H9 (cell line): ENCODE measurements at places on chromosomes 5 and 9.

DNA sequence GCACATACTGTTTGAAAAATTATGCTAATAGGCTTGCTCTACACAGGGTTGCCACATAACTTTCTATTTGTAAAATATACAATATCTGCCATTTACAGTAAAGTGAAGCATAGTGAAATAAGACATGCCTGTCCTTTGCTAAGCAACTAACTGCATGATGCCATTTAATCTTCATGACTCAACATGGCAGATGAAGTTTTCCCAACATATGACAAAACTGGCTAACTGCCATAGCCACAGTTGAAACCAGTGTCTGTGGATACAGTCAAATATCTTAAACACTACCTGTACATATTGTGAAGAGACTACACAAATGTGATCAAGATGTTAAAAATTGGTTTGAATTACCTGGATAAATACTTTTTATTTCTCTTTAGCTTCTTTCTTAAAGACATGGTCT is 3.1 kb upstream of the DMAC1 start:
- H3K36me3 ChIP-seq = peaks cover 2% of the 10 kb centered on the region; the same call in 2 of the 3 replicates
- no peaks in the 10 kb centered on the region for H3K27me3 ChIP-seq
- no peaks in the 10 kb centered on the region; the same call in 1 of the 2 replicates for H3K4me1 ChIP-seq
- no peak overlapping the region for H3K27ac ChIP-seq
- DNase-seq = no peak

DNA sequence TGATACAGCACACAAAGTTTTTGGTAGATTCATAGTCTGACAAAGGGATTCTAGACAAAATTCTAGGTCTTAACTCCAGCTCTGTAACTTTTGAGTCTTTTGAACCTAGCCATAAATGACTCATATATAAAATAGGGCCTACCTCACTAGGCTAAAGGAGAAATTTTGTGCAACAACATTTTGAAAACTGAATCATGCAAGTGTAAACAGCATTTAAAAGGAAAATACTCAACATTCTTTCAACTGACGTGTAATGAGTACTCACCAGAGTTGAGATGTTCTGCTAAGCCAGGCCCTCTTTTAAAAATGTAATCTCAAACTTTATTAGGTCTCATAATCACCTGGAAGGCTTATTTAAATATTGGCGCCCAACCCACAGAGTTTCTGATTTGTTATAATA is 113.2 kb downstream of the STK32A start:
- no peaks in the 10 kb centered on the region for H3K36me3 ChIP-seq
- no peak overlapping the region for H3K4me3 ChIP-seq

DNA sequence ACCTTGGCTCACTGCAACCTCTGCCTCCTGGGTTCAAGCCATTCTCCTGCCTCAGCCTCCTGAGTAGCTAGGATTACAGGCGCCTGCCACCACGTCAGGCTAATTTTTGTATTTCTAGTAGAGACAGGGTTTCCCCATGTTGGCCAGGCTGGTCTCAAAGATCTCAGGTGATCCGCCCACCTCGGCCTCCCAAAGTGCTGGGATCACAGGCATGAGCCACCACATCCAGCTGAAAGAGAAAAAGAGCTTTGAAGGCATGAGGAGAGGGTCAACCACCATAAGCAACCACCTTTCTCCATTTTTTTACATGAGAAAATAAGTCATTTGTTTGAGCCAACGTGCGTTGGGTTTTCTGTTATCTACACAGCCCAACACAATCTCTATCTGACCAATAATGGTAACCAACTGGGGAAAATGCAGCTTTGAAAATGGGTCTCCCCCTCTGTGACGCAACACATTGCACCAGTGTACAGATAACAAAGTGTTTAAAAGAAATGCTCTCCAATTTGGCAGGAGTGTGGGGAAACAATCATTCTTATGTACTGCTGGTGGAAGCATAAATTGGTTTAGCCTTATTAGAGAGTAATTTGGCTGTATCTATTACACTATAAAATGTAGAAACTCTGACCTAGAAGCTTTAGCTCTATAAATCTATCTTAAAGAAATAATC is 45.8 kb upstream of the ZBTB43 start:
- H3K4me3 ChIP-seq = no peak overlapping the region
- no peaks in the 10 kb centered on the region for H3K4me1 ChIP-seq
- no peak for DNase-seq
- no peaks in the 10 kb centered on the region for H3K27me3 ChIP-seq
- H3K27ac ChIP-seq = no peak overlapping the region
- no peaks in the 10 kb centered on the region for H3K36me3 ChIP-seq

- H3K4me1 ChIP-seq = peaks cover 5% of the 10 kb centered on the region
- H3K27me3 ChIP-seq = no peaks in the 10 kb centered on the region
- H3K4me3 ChIP-seq = no peak overlapping the region
- DNase-seq = no peak
- H3K36me3 ChIP-seq = no peaks in the 10 kb centered on the region
Measured at GRCh38 chr5:37717613-37718431, 122.0 kb downstream of the GDNF start.

GRCh38 chr9:7186175-7186574 is 428.4 kb downstream of the KDM4C start:
- peaks cover 1% of the 10 kb centered on the region; the same call in 1 of the 2 replicates for H3K27me3 ChIP-seq
- H3K4me1 ChIP-seq = peaks cover 7% of the 10 kb centered on the region
- DNase-seq = peak; percentile 60
- H3K36me3 ChIP-seq = peaks cover 23% of the 10 kb centered on the region

- no peak for DNase-seq
- no peak overlapping the region for H3K27ac ChIP-seq
- H3K4me1 ChIP-seq = no peaks in the 10 kb centered on the region
- no peaks in the 10 kb centered on the region for H3K27me3 ChIP-seq
Measured at GRCh38 chr5:657570-657969, 35.6 kb downstream of the TPPP start.

- no peak overlapping the region for H3K27ac ChIP-seq
- no peaks in the 10 kb centered on the region for H3K36me3 ChIP-seq
- H3K4me3 ChIP-seq = no peak overlapping the region
- H3K27me3 ChIP-seq = no peaks in the 10 kb centered on the region
Measured at GRCh38 chr9:6904371-6904770, 146.6 kb downstream of the KDM4C start.

DNA sequence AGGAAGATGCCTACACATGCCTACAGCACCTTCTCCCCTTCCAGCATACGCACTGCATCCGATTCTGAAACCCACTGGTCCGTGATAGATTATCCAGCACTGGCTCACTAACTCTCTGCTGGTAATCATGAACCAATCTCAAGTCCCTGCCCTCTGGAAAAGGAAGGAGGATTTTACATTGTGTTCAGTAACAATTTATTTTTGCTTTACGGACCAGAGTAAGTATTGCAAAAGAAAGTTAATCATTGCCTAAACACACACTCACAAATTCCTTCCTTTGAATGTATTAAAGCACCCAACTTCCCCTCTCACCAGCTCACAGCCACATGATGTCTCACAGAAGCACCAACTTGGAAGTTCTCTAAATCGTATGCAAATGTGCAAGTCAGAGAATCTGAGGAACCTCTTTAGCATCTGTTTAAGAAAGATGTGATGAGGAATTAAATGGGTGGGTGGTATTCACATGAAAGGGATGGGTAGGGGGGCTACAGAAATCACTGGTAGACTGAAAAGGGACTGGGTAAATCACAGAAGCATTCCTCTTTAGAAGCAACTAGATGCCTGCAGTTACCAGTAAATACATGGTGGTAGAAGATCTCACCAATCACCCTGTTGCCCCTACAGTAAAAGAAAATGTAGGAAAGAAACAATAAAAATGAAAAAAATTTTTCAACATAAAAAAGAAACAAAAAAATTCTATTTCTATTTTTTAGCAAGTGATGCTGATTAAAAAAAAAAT is 8.4 kb downstream of the GNAQ start:
- H3K36me3 ChIP-seq = 0 out of 2 replicates have a peak, but pooled peaks cover 2% of the 10 kb centered on the region
- peaks cover 16% of the 10 kb centered on the region for H3K4me1 ChIP-seq
- DNase-seq = no peak
- H3K27ac ChIP-seq = no peak overlapping the region
- no peaks in the 10 kb centered on the region for H3K27me3 ChIP-seq
- H3K4me3 ChIP-seq = no peak overlapping the region

GRCh38 chr9:95764533-95765319 is 110.8 kb upstream of the ERCC6L2 start:
- H3K4me3 ChIP-seq = peak overlapping the region; percentile 57; the same call in 1 of the 3 replicates
- no peak overlapping the region for H3K27ac ChIP-seq

- DNase-seq = peak; percentile 76
- no peak overlapping the region for H3K4me3 ChIP-seq
- H3K27ac ChIP-seq = no peak overlapping the region
- no peaks in the 10 kb centered on the region for H3K36me3 ChIP-seq
- H3K27me3 ChIP-seq = no peaks in the 10 kb centered on the region
- no peaks in the 10 kb centered on the region for H3K4me1 ChIP-seq
Measured at GRCh38 chr9:126773004-126773607, 31.7 kb upstream of the ZBTB43 start.

DNA sequence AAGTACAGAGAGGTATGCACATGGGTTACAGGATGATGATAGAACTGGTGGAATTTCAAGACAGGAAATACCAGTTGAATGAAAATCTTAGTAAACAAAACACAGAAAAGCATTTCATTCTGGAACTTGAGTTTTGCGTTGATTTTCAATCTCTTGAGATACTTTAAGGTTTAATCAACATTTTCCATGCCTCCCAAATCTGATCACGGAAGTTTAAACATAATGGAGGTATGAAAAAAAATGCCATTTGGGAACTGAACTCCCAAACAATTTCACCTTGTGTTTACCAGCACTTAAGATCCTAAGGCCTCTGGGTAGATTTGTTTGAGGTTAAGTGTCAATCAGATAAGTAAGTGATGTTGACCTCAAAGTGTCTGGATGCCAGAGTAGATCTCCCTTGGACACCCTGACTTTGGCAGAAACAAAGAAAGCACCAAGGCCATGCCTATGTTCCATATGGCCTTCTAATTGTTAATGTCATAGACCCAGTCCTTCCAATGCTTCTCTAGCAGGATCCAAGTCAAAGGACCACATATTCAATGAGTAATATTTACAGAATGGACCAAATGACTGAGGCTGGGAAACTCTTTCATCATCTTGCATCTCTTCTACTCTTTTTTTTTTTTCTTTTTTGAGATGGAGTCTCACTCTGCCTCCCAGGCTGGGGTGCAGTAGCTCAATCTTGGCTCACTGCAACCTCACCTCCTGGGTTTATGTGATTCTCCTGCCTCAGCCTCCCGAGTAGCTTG is 216.9 kb downstream of the ARRDC3 start:
- H3K27me3 ChIP-seq = no peaks in the 10 kb centered on the region
- no peak for DNase-seq
- no peak overlapping the region for H3K27ac ChIP-seq
- no peak overlapping the region for H3K4me3 ChIP-seq
- no peaks in the 10 kb centered on the region for H3K4me1 ChIP-seq

GRCh38 chr9:114094971-114095370 is 4.1 kb downstream of the KIF12 start:
- peaks cover 3% of the 10 kb centered on the region; the same call in 1 of the 2 replicates for H3K27me3 ChIP-seq
- 0 out of 2 replicates have a peak, but pooled peaks cover 2% of the 10 kb centered on the region for H3K4me1 ChIP-seq
- peaks cover 2% of the 10 kb centered on the region; the same call in 2 of the 3 replicates for H3K36me3 ChIP-seq

DNA sequence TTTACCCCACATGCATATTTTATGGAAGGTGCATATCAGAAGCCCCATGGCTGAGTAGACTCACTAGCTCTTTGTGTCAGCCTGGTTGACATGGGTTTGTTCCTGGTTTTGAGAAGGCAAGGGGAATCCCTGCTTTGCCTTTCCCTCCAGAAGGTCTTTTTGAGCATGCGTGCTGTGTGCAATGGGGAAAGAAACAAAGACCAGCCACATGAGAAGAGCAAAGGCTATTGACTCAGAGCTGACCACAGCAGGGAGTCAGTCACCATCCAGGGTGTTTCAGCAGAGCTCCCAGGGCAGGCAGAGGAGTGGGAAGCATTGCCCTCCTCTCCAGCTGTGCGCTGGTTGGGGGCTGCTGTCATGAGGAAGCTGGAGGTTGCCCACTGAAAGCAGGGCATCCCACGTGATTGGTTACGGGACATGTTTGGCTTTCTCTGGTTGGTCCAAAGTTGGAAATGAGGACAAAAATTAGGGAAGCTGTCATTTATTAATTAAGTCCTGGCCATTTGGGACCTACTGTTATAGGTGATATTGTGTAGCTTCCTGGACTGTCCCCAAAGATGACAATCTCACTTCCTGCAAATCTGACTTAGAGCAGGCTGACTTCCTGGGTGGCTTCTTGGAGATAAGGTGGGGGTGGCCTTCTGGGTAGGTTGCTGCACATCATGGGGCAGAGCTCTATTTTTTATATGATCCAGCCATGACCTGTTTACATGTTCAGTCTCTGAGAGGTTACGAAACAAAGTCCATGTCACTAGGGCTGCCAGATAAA is 48.9 kb upstream of the TDRD7 start:
- DNase-seq = no peak
- peaks cover 32% of the 10 kb centered on the region for H3K36me3 ChIP-seq
- H3K4me1 ChIP-seq = no peaks in the 10 kb centered on the region

GRCh38 chr5:32202394-32202793 is 28.3 kb upstream of the GOLPH3 start:
- H3K36me3 ChIP-seq = no peaks in the 10 kb centered on the region; the same call in 1 of the 3 replicates
- H3K4me3 ChIP-seq = no peak overlapping the region
- no peak overlapping the region for H3K27ac ChIP-seq

DNA sequence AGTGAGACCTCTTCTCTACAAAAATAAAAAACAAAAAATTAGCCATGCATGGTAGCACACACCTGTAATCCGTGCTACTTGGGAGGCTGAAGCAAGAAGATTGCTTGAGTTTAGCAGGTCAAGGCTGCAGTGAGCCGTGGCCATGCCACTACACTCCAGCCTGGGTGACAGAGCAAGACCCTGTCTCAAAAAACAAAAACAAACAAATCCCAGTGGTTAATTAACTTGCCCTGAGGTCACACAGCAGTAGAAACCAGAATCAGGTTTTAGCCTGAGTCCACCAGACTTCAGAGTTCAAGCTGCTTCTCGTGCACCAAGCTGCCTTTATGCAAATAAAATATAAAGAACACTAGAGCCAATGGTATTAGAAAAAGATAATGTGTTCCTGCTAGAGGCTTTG is 169.7 kb downstream of the GOLPH3 start:
- no peak overlapping the region for H3K4me3 ChIP-seq
- H3K27ac ChIP-seq = no peak overlapping the region
- no peak for DNase-seq
- peaks cover 7% of the 10 kb centered on the region for H3K36me3 ChIP-seq

DNA sequence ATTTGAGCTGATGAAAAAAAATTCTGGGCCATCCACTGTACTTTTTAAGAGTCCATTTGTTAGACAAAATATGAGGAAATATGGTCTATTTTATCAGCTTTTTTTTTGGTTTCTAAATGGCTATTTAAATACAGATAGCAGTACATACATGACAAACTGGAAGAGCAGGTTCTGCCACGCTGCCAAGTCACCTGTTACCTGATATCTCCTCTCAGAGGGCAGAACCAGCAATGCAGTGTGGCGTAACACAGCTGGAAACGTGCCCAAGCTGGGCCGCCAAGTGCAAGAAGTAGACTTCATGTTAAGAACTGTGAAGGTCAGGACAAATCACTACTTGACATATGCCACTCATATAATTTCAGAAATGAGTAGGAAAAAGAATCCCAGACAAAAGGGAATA is 8.1 kb downstream of the MCIDAS start:
- H3K4me3 ChIP-seq = no peak overlapping the region
- no peaks in the 10 kb centered on the region for H3K36me3 ChIP-seq
- peak; percentile 62 for DNase-seq
- H3K27ac ChIP-seq = no peak overlapping the region
- peaks cover 38% of the 10 kb centered on the region for H3K27me3 ChIP-seq
- H3K4me1 ChIP-seq = no peaks in the 10 kb centered on the region

- H3K4me1 ChIP-seq = no peaks in the 10 kb centered on the region
- no peak overlapping the region for H3K4me3 ChIP-seq
- H3K36me3 ChIP-seq = no peaks in the 10 kb centered on the region
- no peaks in the 10 kb centered on the region; the same call in 1 of the 2 replicates for H3K27me3 ChIP-seq
- no peak for DNase-seq
Measured at GRCh38 chr5:584846-585245, 27.3 kb upstream of the CEP72 start.
